ENCODE measurements at places on chromosomes 5 and 9. TPM values are rescaled to one million over a fixed set of nuclear protein-coding genes. Genes with fewer than 3 reads are reported as not detected.

Gene CD72
- total RNA-seq = 0.47 TPM

Gene CYLC2
- total RNA-seq = not detected

Gene PCDHB15
- total RNA-seq = 2.0 TPM

- DNase-seq = no peak
Measured at GRCh38 chr9:117466111-117466510, 51.3 kb upstream of the ASTN2 start.

DNA sequence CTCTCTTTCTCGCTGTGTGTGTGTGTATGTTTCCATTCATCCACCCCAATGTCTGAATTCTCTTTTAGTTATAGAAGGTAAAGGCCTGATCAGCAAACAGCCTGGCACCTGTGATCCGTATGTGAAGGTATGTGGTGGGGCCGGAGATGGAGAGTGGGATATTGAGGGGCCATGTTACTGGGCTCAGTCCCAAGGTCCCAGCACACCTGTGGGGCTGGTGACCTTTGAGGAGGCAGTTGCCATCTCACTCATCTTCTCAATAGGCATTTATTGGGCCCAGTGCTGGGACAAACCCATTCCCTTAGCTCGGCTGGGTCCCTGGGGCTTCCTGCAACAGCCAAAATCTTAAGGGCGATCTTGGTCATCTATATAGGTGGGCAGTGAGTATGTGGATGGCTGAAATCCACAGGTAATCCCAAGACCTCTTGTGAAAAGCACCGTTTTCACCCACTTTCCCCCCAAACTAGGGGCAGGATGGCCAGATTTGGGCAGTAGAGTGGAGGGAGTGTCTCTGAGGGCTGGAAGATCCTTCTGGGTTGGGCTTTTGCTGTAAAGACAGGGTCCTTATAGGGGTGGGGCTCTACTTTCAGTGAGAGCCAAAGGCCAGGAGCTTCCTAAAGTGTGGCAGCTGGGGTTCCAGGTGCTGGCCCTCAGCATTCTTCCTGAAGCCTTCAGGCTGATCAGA is 19.6 kb downstream of the RGS3 start:
- DNase-seq = no peak

All from MG63 (cell line).